ENCODE measurements at places on chromosomes 16 and 17.
A peak's percentile ranks its signal among the peaks of the same experiment; 100 is the strongest.

DNA sequence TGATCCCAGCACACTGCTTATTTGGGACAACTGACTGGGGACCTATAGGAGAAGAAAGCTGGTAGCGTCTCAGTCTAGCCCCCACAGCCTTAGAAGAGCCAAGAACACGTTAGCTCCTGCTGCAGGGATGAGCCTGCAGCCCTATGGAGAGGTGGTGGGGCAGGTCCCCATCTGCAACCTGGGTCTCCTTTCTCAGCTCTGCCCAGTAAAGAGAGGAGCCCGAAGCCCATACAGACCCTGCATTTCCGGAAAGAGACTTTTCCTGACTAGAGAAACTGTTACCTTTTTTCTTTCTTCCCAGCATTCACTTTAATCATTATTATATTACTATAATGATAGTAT is 788 bp downstream of the METTL22 start:
- DNase-seq = no peak

GRCh38 chr17:64500862-64501765 is 4.3 kb upstream of the POLG2 start:
- no peak for DNase-seq

DNA sequence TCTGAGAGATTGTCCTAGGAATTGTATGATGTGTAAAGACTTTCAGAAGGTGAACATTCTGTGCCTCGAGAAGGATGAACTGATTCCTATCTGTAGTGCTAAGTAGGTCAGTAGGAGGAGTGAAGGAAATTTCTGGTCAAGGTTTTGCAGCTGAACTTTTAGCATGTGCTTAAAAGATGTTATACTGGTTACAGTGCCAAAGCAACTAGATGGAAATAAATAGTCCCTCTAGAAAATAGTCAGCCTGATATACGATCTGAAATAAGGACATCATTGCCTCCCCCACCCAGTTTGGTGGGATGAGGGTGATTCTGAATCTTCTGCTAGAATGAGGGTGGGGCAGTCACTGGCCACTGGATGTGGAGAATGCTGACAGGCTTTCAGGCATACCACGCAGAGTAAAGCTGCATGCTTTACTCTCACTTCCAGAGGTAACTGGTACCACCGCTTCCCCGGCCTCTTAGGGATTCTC is 57.2 kb upstream of the VPS4A start:
- DNase-seq = no peak

DNA sequence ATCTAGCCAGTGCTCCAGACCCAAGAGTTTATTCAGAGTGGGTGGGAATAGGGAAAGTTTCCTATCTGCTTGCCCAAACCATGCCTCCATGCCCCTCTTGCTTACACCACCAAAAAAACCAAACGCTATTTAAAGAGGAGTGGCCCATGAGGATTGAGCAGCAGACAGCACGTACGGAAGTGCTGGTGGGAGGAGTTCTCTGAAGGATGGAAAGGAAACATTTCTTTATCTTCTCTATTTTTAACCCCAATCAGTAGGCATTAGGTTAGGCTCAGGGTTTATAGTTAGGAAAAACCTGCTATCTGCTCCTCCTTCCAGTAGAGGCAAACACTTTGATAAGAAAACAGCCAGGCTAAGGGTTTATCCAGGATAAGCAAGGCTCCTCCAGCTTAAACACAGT is 235.3 kb downstream of the ZFHX3 start:
- DNase-seq = no peak

DNA sequence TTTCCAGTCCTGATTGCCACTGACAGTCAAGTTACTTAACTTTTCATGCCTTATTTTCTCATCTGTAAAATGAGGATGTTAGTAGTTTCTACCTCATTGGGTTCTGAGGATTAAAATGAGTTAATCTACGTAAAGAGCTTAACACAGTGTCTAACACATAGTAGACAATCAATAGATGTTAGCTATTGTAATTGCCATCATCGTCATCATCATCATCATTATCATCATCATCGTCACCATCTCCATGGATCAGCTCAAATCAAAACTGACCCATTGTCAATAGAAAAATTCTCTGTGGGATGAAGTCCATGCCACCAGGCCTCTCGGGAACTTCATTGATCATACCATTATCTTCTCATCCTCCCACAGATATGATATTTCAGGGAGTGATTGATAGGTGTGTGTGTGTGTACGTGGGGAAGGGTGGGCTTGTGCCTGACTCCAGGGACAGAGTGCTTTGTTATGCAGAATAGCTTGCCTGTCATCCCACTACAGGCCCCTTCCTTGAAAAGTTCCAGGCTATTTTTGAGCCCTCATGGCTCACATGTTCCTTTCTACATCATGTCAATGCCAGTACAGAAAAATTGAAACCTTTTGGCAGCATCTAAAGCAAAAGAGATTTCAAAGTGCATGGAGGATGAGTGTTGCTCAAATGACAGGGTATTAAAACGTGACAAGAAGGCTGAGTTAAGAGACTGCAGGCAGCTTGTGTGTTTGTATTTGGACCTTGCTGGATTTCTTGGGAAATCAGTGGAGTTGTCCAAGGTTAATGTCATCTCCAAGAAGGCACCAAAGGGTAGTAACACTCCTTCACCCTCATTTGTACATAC is 133.9 kb downstream of the PRKCB start:
- no peak for DNase-seq

DNA sequence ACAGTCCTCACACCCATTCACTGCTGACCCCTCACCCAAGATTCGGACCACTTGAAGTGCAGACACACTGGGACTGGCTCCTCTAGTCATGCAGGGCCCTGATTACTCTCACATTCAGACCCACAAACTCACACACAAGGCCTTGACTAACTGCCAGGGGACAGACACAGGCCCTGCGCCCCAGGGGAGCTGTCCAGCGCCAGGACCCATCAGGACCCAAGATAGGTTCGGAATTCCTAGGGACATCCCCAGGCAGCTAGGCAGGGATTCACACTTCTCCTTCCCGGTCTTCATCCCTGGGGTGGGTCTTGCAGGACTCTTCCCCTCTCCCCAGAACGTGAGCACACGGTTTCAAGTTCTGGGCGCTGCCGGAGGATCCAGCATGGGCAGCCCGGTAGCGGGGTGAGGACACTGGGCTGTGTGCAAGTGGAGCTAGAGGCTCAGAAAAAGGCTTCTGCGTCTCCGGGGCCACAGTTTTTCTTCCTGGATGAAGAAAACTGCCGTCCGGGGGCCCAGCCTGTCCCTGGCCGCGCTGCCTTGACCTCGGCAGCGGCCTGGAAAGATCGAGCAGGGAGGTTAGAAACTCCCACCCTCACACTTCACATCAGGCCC is 1.6 kb downstream of the SEZ6 start:
- no peak for DNase-seq

GRCh38 chr16:70561623-70562022 is 38.0 kb downstream of the SF3B3 start:
- no peak for DNase-seq

DNA sequence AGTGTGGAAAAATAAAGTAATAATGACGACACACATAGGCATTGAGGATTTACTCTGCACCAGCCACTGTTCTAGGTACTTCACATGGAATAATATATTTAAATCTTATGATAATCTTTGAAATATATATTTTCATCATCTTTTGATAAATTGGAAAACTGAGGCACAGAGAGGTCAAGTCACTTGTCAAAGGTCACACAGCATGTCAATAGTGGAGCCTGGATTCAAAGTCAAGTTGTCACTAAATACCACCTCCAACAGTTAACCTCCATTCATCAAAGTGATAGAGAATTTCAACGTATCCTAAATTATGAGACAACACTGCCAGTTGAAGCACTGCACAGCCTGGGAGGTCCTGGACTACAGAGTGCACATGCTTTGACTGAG is 121.7 kb downstream of the IRX5 start:
- no peak for DNase-seq

DNA sequence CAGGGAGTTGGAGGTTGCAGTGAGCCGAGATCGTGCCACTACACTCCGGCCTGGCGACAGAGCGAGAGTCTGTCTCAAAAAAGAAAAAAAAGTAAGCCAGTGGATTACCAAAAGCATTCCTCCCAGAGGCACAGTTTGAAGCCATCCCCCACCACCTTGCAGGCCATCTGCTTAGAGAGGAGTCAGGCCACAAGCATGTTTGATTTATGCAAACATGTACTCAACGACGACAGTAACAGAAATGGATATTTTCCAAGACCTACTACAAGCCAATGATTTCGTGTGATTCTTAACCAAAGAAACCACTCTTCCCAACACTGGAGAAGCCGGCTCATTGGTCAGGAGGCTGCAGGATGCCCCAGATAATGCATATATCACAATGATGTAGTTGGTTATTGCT is 34.8 kb downstream of the MYH13 start:
- DNase-seq = no peak

GRCh38 chr17:78117027-78117981 is 11.3 kb downstream of the TMC6 start:
- no peak for DNase-seq

DNA sequence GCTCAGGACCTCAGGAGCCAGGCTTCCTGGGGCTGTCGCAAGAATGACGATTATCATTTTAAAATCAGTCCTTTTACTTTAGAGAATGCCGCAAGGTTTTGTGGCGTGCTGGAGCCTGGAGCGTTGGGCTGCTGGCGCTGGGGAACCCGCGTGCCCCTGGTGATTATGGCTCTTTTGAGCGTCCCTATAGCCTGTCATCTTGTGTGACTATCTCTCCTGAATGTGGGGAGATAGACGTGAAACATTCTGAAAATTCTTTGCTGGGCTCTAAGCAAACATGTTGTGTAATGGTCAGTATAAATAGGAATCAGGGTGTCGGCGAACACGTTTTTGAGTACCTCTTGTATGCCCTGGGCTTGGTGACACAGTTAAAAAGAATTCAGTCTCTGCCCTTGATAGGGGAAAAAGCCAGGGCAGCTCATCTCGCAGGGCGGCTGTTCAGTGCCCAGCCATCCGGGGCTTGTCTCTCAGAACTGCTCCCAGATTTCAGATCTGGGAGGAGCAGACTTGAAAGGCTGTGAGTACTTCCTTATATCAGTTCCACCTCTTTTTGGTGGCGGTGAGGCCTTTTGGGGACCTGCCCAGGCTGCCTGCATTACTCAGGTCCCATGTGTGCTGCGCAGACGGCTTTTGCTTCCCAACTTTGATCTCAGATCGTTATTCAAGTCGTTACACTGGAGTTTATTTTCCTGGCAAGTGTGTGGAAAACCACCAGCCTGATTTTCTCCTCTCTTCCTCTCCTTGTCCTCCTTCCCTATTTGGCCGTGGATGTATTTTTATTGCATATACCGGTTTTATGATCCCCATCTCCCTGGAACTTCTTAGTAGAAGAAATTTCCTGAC is 973 bp downstream of the SLC7A6 start:
- peak; percentile 26 for DNase-seq

- no peak for DNase-seq
Observed at GRCh38 chr17:9104370-9105041, 83.2 kb downstream of the NTN1 start.

DNA sequence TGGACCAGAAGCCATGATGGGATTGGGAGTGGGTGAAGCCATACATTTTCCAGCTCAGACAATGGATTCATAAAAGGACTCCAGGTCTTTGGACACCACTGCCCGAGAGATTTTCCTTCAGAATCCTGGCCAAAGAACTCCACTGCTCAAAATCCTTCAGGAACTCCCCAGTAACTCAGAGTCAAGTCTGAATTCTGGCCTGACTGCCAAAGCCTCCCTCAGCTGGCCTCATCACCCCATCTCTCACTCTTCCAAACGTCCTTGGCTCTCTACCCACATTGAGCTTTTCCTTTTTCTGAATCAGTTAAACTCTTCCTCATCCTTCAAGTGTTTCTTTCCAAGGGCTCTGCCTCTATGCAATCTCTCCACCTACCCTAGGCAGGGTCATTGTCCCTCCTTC is 1.2 kb upstream of the SEPTIN1 start:
- no peak for DNase-seq

GRCh38 chr17:8956465-8956902 is 9.0 kb downstream of the PIK3R5 start:
- no peak for DNase-seq

DNA sequence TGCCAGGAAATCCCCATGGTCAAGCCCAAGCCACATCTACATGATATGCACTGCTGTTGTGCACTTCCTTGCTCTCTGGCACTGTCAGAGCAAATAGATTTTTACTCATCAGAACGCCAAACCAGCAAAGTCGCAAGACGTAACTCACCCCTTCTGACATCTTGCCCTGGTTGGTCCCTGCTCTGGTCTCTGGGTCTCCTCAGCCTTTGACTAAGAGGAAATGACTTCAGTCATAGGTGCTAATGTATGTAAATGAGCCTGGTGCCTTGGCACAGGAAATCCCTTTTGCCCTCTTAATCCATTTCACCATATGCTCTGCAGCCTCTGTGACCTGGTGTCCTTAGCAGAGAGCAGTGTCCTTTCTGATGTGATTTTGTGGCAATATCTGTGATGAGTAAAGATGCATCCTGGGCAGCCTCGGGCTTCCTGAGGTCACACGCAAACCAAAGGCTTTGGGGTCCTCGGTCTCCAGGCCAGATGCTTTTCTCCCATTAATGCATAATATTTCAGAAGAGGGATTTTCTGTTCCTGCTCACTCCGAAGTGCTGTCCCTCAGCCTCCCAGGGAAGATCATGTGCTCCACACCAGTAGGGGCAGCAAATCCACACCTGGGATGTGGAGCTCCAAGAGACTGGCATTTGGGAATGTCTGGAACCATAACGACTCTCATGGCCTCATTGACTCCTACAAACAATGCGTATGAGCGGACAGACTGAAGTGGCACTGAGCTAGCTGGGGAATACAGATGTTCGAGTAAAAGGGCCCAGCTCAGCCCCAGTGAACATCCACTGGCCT is 66.9 kb downstream of the GP2 start:
- DNase-seq = no peak

DNA sequence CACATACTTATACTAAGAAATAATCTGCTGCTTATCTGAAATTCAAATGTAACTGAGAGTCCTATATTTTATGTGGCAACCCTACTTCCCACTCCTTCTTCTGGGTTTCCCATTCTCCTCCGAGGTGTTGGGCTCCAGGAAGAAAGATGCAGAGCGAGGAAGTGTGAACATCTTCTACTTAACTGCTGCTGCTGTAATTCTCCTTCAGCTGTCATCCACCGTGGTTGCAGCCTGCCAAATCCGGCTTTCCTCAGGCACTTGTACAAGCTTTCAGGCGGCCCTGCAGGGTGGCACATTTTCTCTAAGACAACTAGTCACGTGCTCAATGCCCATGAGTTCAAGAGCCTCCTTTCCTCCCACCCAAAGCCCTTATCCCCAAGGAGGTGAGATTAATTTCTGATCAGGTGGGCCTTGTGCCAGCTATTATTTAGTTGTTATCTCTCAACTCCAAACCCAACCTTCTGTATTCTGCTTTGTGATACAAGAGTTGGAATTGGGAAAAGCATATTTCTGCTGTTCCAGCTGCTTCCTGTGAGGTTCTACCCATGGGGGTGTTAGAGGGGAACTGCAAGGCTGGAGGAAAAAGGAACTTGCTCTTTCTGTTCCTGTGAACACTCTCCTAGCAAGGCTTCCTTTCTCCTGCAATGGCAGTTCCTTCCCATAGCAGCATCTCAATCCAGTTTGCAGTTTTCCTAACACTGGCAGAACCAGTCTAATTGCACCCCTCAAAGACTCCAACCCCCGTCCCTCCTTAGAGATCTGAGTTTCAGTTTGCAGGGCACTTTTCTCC is 67.6 kb upstream of the RBBP6 start:
- DNase-seq = no peak
